Fibroblast of skin of right quadriceps (primary cell): ENCODE measurements at places on chromosomes 6 and 20.

- DNase-seq: no peak
These were observed 101.4 kb downstream of the PERP start for GRCh38 chr6:138005846-138006245.

DNA sequence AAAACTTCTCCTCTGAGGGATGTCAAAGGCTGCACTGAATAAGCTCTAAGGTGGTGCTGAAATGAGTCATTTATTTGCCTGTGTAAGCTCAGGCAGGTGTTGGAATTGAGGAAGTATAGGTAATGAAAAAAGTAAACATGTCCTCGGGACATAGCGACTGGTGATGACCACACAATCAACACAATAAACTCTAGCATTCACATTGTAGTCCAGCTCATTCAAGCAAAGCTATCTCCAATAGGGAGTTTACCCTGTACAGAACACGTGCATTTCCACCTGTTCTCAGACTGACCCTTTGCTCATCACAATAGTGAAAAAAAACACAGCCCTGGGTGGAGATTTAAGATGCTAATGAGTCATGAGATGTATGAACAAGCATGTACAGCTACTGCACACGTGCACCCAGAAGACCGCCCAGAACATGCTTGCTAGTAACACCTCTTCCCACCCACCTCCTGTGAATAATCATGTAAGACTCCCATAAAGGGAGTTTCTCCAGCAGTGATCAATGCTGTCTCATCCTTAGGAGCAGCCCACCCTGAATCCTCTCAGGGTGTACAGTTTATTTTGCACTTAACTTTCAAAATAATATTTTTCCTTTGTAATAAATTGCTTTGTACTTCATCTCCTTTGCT, 33.0 kb upstream of the POU5F1 start:
- peak; percentile 70 for DNase-seq

GRCh38 chr6:107102414-107102805, 12.9 kb downstream of the BEND3 start:
- DNase-seq: no peak

DNA sequence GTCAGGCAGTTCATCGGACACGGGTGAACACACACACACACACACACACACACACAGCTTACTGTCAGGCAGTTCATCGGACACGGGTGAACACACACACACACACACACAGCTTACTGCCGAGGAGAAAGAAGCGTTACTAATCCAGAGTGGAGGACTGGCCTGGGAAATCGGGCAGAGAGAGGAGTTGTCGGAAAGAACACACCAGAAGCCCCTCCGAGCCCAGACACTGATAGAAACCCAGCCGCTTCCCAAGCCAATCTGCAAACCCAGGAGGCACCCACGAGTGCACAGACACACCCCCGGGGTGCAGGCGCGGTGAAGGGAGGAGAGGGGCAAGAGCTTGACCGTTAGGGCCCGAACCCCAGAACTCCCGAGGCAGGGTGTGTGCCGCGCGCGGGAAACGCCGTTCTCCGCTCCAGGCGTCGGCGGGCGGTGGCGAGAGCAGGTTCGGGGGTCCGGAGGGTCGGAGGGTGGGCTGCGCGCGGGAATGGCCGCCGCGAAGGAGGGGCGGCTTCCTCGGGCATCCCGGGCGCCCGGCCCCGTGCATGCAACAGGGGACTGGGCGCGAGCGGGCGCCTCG, 636 bp downstream of the ELOVL2 start:
- peak; percentile 27 for DNase-seq

DNA sequence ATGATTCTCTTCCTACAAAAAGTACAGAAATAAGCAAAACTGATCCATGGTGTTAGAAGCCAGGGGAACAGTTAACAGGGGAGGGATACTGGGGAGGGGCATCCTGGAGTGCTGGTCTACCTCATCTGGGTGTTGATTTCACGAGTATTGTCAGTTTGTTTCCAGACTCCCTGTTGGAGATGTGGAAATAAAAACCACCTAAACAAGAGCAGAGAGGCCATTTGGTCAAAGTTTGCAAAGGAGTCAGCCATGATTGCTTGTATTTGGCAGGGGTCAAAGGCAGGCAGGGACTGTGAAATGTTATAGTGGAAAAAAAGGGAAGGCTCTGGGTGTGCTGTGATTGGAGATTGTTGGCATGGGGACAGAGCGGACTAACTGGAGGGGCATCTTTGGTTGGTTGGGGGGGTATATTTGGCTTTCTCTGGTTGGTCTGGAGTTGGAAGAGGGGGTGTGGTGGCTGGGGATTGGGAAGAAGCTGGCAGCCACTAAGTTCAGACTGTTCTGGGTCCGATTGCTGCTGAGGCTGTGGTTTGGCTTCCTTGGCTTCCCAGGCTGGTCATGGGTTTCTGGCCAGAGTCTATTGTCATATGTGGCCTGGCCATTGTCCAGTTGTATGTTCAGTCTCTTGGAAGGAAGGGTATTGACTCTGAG, 14.9 kb upstream of the PANK2 start:
- no peak for DNase-seq

GRCh38 chr6:78670802-78671201, 196.5 kb upstream of the IRAK1BP1 start:
- no peak for DNase-seq

DNA sequence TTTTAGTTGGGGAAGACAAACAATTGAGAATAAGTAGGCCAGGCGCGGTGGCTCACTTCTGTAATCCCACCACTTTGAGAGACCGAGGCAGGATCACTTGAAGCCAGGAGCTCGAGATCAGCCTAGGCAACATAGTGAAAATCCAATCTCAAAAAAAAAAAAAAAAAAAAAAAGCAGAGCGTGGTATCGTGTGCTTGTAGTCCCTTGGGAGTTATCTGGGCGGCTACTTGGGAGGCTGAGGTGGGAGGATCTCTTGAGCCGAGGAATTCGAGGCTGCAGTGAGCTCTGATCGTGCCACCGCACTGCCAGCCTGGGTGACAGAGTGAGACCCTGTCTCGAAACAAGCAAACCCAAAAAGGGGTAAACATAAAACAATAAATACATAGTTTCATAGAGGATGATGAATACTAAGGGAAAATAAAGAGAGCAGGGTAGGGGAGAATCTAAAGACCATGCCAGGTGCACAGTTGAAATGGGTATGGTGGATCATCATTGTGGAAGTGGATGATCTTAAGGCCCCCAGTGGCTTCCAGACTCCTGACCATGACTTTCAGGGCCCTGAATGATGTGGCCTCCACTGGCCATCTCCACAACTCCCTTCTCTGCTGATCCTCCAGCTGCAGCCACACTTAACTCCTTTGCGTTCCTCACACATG, 947 bp downstream of the POFUT1 start:
- no peak for DNase-seq

- no peak for DNase-seq
These were observed 65.5 kb upstream of the F13A1 start for GRCh38 chr6:6386010-6386409.

GRCh38 chr6:97110626-97111025, 172.4 kb downstream of the MMS22L start:
- no peak for DNase-seq
